ENCODE measurements at places on chromosomes 11 and 22. TPM values are rescaled to one million over a fixed set of nuclear protein-coding genes. Genes with fewer than 3 reads are reported as not detected.

GRCh38 chr11:130243816-130244215 lies 70.9 kb downstream of the ZBTB44 start:
- no peak for DNase-seq

- no peak for DNase-seq
These were observed 5.5 kb upstream of the PCF11 start for GRCh38 chr11:83151274-83151977.

GRCh38 chr11:134474942-134475341 lies 62.9 kb upstream of the B3GAT1 start:
- no peak for DNase-seq

GRCh38 chr11:105910095-105910715 lies 111.8 kb downstream of the MSANTD4 start:
- no peak for DNase-seq

- DNase-seq, result no peak
These were observed 718 bp downstream of the FADS2 start for GRCh38 chr11:61828629-61829407.

DNA sequence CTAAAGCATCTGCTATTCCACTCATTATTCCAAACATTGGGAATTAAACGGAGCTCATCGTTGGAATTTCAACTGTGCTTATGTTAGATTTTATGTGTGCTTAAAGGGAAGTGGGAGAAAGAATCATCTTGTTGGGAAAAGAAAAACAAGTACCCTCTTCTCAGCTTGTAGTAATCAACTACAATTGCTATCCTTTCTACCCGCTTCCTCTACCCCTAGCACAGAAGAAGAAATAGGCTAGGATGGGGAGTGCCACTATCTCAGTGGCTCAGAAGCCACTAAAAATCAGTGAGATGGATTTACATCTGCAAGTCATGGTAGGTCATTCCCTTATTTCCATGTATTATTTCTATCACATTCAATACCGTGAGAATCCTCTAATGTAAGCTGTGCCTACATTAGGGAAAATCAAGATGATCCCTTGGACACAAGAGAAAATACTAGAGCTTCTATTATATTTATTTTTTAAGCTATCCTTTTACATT lies 97.9 kb upstream of the CD44 start:
- no peak for DNase-seq

KCNQ1OT1 gene
- 2.1 TPM for total RNA-seq
